CD4-positive, alpha-beta T cell treated with Interleukin-4 for 4 hours (primary cell): ENCODE measurements at places on chromosomes 2 and 18.

DNA sequence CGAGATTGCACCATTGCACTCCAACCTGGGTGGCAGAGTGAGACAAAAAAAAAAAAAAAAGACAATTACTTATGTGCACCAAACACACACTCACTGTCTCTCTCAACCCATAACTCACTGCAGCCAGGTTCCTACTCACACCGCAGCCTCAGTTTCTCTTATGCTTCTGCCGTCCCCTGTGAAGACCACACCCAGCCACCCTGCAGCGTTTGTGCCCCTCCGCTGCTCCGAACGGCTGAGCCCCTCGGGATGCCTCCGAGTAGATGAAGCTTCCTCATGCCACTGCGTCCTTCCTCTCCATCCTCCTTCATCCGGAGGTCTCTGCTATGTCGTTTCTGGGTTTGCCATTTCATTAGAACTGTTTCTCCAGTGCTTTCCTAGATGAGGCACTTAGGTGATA lies 160.1 kb downstream of the TWIST2 start:
- no peak for DNase-seq

- no peak for DNase-seq
These were observed 126.3 kb downstream of the NRP2 start for GRCh38 chr2:205808486-205809121.

GRCh38 chr2:33437297-33437696 lies 39.2 kb upstream of the RASGRP3 start:
- DNase-seq, result no peak

DNA sequence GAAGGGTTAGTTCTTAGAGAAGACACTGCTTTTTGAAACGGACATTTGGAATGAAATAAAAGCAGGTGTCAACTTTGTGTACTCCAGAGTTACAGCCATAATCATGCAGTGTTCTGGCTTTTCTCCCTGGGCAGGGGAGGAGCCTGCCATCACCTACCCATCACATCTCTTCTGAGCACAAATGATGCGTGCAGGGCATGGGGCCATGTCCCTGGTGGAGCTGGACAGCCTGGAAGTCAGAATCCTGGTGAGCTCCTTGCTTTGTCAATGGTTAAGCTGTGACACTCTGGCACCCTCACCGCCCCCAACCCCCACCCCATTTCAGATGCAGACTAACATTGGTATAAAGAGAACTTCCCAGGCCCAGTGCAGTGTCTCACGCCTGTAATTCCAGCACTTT lies 53.1 kb downstream of the PDCL3 start:
- no peak for DNase-seq

- peak; percentile 19 for DNase-seq
These were observed 68.9 kb upstream of the FZD7 start for GRCh38 chr2:201964631-201965206.

DNA sequence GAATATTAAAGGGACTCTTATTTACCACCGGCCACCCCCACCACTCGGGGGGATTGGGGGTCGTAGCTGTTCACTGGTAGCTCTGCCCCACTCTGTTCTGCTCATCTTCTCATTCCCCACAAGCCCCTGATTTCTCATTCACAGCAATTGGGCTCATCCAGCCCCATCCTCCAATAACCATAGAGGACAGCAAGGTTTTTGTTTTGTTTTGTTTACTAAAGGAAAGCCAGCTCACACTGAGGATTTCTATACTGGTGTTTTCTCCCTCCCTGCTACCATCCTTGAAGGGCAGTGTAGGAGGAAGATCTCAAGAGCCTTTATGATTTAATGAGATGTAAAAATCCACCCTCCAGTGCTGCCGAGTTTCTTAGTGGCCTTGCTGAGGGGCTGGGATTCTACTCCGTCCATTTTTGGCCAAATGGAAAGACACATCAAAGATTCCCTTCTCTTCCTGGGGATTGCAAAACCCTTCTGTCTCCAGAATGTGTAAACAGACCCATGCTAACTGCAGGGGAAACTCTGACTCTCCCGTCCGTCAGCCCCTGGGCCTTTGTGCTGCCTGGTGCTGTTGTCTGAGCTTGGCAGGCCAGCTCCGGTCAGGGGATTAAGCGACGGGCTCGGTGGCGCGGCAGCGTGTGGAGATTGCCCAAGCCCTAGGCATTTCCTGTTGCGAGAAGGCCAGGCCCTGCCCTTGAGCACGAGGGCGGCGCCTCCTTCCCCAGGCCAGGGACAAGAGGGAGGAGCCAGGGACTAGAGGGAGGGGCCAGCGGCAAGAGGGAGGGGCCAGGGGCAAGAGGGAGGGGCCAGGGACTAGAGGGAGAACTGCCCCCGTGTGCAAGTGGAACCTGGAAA lies 165.0 kb downstream of the ANTXR1 start:
- DNase-seq, result peak; percentile 4

GRCh38 chr2:45649858-45650811 lies 1.3 kb upstream of the PRKCE start:
- peak; percentile 35 for DNase-seq

DNA sequence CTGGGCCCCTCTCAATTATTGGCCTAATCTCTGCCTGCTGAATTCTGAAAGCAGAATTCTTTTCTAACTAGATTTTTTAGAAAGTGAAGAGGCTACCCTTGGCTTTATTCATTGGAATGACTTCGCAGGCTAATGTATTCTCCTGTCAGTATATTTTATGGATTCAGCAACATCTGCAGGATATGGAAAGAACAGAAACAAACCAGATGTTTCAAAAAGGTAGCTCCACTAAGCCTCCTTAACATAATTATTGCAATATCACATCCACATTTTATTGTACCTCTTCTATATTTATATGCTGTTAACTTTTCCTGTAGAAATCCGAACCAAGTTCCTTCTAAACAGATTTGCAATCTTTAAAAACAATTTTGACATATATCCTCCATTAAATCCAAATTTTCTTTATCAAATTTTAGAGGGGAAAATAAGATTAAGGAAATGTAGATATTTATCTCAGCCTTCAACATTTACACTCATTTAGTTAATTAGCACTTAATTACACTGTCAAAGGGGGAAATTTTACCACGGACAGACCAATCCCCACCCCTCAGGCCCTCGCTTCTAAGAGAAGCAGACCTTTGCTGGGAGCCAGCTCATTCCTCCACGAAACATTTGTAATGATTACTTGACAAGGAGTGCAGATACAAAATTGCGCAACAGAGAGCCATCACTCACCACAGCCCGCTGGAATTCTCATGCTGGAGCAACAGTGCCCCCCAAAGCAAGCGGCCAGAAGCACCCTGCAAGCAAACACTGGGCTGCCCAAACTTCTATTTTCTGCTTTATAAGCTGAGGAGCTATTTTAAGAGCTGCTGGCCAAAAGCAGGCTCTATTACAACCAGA lies 253.4 kb downstream of the ETAA1 start:
- DNase-seq, result no peak

DNA sequence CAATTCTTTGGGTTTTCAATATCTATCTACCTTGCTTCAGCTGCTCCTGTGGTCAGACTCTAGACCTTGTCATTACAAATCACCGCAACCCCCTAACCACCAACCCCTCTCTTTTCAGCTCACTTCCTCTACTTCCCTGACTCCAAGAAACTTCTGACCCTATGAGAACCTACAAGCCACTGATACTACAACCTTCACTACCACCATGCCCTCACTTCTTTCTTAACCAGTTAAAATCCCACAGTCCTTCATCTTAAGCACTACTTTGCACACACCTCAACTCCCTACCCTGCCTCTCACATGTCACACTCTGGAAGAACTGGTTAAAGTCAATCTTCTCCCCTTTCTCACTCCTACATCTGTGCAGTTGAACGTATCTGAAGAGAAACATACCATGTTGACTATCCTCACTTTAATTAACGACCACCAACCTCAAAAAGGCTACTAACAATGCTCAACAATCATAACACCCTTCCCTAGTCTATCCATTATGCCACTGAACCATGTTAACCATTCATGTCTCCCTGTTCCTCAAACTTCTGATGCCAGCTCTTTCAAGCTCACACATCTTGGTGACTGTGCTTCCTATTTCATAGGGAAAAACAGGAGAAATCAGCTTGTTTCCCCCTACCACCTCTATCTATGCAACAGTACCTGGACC lies 12.6 kb downstream of the EIF2AK3 start:
- no peak for DNase-seq

GRCh38 chr18:80034852-80035406 lies 695 bp downstream of the RBFA start:
- DNase-seq, result no peak

GRCh38 chr2:112154246-112155117 lies 16.3 kb downstream of the FBLN7 start:
- no peak for DNase-seq

DNA sequence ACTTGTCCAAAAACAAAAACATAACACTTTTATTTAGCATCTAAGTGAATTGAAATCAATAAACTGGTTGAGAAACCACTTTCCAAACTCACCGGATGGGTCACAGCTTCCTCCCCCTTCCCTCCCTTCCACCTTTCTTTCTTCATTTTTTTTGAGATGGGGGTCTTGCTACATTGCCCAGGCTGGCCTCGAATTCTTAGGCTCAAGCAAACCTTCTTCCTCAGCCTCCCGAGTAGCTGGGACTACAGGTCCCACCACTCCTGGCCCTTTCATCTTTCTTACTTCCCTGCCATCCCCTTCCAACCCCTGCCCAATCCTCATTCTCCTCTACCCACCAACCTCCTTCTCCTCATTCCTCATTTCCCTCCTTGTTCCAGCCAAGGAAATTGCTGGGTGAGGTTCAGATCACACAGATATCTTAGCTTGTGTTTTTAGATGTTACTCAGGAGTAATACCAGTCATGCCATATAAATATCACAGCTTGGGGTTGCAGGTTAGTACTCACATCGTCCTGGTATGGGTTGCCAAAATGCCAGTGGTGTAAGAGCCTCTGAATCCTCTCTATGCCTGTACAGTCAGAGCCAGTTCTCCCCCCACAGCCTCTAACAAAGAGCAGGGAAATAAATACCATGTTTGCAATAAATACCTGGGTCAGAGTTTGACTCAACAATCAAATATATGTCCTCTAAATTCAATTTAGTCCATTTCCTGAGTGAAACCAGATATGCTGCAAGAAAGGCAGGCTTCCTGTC lies 132.7 kb upstream of the NDUFV2 start:
- DNase-seq, result no peak

GRCh38 chr2:48824116-48824515 lies 68.6 kb upstream of the LHCGR start:
- no peak for DNase-seq

DNA sequence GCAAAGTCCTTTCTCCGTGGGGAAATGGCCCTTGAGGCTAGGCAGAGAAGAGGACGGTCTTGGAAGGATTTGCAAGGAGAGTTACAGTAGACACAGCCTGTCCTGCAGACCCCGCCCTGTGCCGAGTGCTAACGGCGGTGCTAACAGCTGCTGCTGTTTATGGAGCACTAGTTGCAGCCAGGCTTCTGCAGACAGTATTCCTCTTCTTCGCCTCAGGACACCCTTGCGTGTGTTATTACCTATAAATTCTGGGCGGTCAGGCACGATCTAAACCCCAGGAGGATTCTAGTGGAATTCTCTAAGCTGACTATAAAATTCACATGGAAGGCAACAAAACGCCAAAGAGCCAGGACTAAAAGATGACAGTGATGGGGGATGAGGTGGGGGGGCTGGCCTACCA lies 139.8 kb downstream of the GLI2 start:
- no peak for DNase-seq

- DNase-seq, result no peak
These were observed 154.7 kb downstream of the SOX11 start for GRCh38 chr2:5846881-5847280.

- DNase-seq, result no peak
These were observed 162.5 kb upstream of the EPAS1 start for GRCh38 chr2:46134531-46135227.

- DNase-seq, result no peak
These were observed 67.0 kb downstream of the MYO1B start for GRCh38 chr2:191312163-191312562.

DNA sequence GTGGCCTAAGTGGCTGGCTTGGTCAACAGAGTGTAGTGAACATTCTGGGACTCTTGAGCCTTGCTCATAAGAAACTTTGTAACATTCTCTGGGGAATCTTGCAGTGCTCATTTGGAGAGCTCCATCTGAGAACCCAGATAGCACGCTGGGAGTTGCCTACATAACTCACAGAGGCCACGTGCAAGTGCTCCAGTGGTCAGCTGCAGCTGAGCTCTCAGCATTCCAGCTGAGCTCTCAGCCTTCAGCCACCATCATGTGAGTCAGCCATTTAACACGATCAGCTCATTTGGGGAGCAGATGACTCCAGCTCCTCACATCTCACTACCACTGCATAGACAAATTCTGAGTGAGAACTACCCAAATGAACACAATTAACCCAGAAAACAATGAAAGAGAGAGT lies 25.5 kb upstream of the CTNNA2 start:
- DNase-seq, result no peak

GRCh38 chr2:183035954-183036669 lies 2.1 kb downstream of the NCKAP1 start:
- DNase-seq, result peak; percentile 24

DNA sequence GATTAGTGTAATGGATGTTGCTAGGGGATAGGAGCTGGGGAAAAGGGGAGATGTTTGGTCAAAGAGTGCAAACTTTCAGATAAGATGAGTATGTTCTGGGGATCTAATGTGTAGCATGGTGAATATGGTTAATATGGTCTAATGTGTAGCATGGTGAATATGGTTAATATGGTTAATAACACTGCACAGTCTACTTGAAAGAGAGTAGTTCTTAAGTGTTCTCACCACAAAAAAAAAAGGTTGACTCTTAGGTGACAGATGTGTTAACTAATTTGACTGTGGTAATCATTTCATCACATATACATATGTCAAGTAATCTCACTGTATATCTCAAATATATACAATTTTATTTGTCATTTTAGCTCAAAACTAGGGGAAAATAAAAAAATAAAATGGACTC lies 121.3 kb upstream of the CD226 start:
- DNase-seq, result no peak
